SW480 (cell line): ENCODE measurements at places on chromosomes 3 and 15.

GRCh38 chr3:126474498-126475412 lies 936 bp downstream of the ZXDC start:
- DNase-seq: peak; percentile 62

GRCh38 chr15:89670971-89671560 lies 8.1 kb downstream of the PLIN1 start:
- no peak for DNase-seq

GRCh38 chr3:153001210-153002078 lies 160.6 kb upstream of the RAP2B start:
- no peak for DNase-seq

DNA sequence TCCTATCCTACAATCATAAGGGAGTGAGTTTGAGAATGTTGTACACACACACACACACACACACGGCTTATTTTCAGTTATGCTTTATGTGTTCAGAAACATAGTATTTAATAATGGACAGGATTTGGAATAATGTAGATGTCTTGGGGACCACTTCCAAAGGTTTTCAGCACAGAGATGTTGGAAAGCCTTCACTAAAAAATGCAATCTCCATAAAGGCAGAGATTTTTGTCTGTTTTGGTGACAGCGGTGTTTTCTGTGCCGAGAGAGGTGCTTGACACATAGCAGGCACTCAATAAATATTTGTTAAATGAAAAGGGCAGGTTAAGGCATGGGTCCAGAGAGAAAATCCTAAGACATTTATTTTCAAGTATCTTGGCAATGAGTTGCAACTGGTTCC lies 428.2 kb upstream of the RGMA start:
- no peak for DNase-seq

GRCh38 chr3:71101014-71101413 lies 482.5 kb downstream of the FOXP1 start:
- no peak for DNase-seq

DNA sequence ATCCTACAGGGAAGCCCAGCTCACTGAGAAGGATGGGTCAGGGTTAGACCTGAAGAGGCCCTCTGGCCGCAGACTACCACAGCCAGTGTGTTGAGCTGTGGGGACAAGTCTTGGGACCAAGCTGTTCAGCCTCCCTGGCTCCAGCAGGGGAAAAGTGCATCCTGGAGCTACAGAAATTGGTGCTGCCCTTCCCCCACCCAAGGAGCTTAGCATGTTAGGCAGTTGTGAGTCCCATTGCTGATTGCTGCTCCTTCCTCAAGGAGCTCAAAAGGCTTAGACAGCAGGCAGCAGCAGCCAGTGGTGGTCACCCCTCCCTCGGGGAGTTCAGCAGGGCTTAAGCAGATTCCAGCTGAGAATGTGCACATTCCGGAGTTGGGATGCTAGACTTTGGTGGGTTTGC lies 165.6 kb downstream of the ATP8B4 start:
- no peak for DNase-seq

DNA sequence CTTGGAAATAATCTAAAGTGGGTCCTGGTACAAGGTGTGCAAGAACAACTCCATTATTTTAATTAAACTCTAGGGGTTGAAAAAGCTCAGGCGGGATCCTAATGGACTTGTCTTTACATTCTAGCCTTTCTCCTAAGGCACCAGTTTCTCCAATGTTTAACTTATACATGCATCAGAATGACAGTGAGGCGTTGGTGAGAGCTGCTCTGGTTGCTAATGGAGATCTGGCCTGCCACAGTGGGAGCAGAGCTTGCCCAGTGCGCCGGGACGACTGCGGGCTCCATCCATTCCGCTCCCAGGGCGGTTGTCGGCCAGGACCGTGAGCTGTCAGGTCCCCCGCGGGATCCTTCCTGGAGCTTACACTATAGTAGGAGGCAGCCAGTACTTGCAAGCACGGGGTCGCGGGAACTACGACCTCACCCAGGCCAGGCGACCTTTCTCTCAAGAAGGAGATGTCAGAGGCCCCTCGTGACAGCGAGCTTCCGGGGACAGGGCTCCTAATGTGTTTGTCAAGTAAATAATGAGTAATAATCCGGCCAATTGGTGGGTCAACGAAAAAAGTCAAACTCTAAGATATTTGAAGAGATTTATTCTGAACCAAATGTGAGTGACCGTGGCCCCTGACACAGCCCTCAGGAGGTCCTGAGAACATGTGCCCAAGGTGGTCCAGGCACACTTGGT lies 991 bp upstream of the HIGD1A start:
- DNase-seq: no peak

DNA sequence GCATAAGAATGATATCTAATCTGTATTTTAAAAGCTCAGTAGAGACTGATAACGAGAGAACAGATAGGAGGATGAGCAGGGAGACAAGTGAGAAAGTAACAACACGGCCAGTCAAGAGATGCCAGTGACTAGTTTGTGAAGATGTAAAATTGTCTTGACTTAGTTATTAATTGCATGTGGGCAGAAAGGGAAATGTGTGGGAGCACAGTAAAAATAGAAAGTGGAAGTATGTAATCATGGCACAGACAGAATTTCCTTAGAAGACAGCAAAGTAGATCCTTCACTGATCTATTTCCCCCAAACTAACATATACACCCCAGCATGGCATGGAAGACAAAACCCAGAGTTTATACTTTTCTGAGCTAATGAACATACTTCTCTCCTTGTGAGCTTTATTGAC lies 344.5 kb downstream of the FGF12 start:
- DNase-seq: no peak

DNA sequence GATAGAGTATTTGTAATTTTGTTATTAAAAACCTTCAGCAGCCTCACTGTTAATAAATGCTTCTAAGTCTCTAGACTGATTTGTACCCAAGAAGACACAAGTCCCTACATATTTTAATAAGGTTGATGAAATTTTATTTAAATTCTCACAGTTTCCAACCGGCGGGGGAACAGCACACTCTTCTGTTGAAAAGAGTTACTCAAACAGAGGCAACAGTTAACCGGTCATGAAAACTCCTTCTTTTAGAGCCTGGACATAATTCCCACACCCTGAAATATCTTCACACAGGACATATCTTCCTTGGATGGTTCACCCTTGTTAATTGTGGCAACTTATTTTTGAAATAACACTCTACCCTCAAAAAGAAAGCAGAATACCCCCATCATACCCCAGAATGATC lies 278.8 kb downstream of the FOXP1 start:
- no peak for DNase-seq

- DNase-seq: no peak
Measured at GRCh38 chr15:61034678-61035291, 194.3 kb downstream of the RORA start.

- DNase-seq: no peak
Measured at GRCh38 chr3:29410660-29411405, 130.0 kb downstream of the RBMS3 start.

- DNase-seq: no peak
Measured at GRCh38 chr3:150391161-150391560, 16.9 kb upstream of the TSC22D2 start.

DNA sequence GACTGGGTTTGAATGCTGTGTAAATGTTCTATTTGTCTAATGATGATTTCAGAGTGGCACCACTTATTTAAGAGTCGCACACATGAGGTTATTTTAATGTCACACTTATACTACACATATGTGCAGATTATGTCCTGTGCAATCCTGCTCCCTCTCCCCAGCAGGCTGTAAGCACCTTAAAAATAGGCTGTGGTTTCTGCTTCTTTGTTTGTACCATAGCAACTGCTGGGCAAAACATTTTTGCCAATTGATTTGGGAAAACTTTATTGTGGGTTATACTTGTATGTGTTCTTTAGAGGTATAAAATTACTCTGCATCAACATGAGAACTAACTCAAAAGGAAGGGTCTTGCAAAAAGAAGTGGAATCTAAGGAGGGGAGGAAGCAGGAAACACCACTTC lies 318.5 kb downstream of the NTRK3 start:
- DNase-seq: no peak

DNA sequence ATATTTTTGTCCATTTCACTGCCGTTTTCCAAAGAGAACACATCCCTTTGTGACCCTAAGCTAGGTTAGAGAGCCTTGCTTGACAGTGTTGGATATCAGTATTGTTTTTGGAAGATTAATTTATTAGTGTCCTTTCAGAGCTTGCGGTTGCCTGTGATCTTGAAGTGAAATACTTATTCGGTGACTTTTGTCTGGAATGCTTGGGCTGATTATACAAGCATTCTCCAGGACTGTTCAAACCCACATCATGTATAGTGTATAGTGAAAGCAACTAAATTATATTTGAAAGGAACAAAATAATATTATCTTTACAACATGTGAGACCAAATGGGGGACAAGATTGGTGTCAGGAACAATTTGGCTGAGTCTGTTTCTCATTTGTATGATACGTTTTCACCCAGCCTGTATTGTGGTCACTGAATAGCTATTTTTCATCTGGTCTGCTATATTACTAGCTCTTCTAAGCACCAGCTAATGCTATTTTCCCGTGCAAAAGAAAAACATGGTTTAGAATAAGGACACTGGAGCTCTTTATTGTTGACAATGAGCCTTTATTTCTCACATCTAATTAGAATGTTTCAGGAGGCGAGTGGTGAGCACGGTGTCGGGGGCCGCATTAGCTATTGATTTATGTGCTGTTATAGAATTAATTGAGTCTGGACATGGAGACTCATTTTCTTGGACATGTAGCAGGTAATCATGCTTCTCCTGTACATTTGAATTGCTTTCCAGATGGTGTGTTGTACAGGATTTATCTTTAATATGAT lies 158.1 kb downstream of the APBA2 start:
- no peak for DNase-seq
